Effector CD8-positive, alpha-beta T cell (primary cell): ENCODE measurements at places on chromosomes 4 and X.

DNA sequence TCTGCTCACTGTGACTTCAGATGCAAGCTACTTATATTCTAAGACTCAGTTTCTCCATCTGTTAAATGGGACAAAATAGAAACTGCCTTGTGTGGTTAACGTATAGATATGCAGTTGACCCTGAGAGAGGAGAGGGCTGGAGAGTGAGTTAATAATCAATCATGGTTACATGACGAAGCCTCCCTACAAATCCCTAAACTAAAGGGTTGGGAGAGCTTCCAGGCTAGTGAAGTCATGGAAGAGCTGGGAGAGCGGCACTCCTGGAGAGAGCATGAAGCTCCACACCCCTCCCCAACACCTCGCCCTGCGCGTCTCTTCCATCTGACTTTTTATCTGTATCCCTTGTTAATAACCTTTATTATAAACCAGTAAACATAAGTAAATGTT, 138.5 kb upstream of the FAM9B start:
- DNase-seq, result no peak

- no peak for DNase-seq
Measured at GRCh38 chr4:38082424-38083385, 122.5 kb downstream of the PTTG2 start.

- no peak for DNase-seq
Measured at GRCh38 chr4:25723409-25723808, 67.8 kb downstream of the SLC34A2 start.

- no peak for DNase-seq
Measured at GRCh38 chr4:18401425-18401824, 379.9 kb upstream of the LCORL start.

- DNase-seq, result no peak
Measured at GRCh38 chrX:13029887-13030771, 14.3 kb downstream of the FAM9C start.

DNA sequence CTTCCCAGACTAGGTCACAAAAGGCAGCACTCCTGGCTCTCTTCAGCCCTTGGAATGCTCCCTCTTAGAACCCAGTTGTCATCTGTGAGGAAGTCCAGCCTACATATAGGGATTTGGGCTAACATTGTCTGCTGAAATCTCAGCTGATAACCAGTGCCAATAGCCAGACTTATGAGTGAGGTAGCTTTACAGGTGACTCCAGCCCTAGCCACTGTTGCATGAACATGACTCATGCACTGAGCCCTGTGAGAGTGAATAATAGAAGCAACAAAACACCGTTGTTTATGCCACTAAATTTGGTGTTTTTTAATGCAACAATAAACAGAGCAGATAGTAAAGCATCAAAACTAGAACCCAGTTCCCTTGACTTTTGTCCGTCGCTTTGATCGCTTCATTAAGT, 433.2 kb downstream of the STIM2 start:
- DNase-seq, result no peak

GRCh38 chr4:180120068-180120467, 2123.1 kb upstream of the TENM3 start:
- DNase-seq, result no peak

- peak; percentile 13 for DNase-seq
Measured at GRCh38 chrX:19887911-19888879, 795 bp upstream of the SH3KBP1 start.

- DNase-seq, result no peak
Measured at GRCh38 chrX:119853444-119853843, 681 bp upstream of the UPF3B start.

- DNase-seq, result no peak
Measured at GRCh38 chr4:182018691-182019090, 224.5 kb upstream of the TENM3 start.

DNA sequence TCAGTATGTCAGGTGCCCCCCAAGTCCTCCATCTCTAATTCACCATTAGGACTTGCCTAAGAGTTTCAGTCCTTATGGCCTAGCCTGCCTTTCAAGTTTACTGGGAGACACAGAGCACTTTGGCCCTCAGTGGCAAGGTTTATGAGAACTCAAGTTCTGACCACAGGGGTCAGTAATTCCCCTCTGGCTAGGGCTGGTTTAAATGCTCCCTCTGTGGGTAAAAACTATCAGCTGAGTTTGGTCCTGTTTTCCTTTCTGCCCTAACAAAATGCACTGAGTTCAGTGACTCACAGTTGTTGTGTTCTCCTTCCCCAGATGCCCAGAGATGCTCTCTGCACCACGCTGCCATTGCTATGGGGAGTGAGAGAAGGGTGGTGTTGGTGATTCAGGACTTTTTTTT, 163.2 kb downstream of the RELL1 start:
- no peak for DNase-seq

DNA sequence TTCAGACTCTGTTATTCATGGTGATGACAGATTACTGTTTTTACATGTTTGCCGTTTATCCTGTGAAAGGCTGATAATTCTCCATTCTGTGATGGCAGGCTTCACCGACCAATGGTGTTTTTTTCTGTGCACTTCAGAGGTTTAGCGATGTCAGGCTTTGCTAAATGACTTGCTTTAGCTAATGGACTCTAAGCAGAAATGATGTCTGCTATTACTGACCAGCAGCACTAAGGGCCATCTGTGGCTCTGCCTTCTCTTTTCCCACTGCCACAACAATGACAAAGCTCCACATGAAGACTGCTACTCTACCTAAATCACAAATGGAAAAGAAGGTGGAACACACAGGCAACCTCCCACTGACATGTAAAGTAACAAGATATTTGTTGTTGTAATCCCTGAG, 68.4 kb upstream of the ALB start:
- DNase-seq, result no peak

- DNase-seq, result no peak
Measured at GRCh38 chr4:165600959-165601683, 222.3 kb downstream of the CPE start.

DNA sequence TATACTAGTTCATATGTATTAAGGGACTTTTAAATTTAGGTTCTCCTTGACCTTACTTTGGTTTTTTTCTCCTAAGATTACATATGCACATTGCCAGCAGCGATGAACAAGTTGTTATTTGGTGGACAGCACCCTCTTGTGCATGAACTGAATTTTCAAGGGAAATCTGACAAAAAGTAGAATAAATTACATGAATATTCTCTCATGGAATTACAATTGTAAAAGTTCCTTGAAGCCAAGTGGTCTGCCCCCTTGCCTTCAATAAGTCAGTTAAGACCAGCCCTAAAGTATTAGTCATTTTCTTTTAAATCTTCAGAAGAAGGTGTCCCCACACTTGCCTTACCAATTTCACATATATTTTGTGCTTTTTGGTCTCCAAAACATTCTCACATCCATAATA, 30.7 kb upstream of the SMARCA5 start:
- DNase-seq, result no peak

DNA sequence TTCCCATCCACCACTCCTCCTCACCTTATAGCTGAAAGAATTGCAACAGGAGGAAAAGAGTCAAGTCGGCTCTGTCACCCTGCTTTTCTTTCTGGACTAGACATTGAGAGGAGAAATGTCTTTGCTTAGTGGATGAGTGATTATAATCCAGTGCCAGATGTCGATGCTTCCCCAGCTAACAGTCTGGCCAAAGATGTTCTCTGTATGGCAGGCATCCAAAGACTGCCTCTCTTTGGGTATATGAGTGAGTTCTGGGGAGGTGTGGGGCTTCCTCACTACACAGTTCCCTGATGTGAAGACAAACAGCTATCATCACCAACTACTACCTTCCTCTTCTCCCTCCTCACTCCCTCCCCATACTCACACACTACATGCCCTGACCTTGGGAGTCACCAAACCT, 90.9 kb downstream of the COMMD8 start:
- DNase-seq, result no peak

DNA sequence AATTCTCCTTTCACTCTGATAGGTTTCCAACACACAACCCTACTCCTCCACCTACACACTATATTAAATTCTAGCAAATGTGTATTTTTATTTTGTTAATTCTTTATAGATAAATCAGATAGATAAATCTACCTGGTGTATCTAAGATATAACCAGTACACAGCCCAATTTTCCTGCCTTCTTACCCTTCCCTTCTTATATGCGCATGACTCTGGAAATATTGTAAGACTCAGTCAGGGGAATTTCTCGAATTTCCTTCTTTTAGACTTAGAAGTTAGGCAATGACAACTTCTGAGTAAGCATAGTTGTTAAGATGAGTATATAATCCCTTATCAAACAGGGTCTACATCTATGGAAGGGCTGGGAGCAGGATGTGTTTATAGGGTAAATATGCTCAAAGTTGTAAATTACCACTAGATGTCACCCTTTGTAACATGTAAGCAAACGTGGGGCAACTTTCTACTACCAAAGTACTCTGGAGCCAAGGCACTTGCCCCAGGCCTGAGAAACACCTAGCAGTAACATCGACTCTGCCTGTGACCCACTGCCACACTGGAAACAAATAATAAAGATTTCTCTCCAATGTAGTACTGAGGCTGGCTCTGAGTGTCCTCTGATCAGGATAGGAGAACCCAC, 444.7 kb downstream of the IQCM start:
- DNase-seq, result no peak
